ENCODE measurements at places on chromosomes 1 and 21.
A peak's percentile ranks its signal among the peaks of the same experiment; 100 is the strongest.

- DNase-seq = peak; percentile 53
Measured at GRCh38 chr1:54105736-54106269, 47.0 kb downstream of the CDCP2 start.

DNA sequence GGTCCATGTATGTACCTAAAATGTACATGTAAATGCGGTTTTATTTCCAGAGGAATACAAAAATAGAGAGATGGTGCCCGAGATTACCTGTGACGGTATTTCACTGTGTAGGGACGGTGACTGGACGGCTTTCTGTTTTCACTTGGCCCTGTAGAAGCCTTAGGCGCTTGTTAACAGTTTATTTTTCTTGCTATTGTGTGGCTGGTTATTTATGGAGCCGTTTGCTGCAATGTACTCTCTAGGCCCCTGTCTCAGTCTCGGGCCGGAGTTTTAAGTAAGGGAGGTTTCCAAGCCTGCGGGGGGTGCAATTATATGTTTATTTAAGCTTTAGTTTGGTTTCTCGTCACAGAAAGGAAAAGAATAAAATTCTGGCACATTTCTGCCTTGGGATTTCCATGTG is 413 bp downstream of the EFCAB7 start:
- DNase-seq = no peak

- no peak for DNase-seq
Measured at GRCh38 chr1:20740781-20741180, 8.3 kb upstream of the SH2D5 start.

GRCh38 chr1:196063294-196063693 is 544.9 kb downstream of the KCNT2 start:
- no peak for DNase-seq

DNA sequence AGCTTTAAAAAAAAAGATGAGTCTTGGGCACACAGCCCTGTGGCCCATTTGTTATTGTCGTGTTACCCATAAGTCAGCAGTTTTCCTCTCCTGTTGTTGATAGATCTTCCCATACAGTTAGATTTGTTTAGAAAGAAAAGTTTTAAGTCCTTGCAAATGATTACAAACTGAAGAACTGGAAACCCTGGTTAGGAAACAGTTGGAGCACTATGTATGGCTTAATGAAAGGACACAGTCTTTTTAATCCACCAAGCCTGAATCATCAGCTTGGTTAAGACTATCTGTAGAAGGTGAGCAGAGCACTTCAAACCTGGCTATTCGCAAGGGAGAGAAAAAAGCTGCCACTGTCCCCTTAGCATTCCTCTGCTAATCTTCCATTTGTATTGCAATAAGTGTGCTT is 241.0 kb downstream of the DISC1 start:
- peak; percentile 15 for DNase-seq

DNA sequence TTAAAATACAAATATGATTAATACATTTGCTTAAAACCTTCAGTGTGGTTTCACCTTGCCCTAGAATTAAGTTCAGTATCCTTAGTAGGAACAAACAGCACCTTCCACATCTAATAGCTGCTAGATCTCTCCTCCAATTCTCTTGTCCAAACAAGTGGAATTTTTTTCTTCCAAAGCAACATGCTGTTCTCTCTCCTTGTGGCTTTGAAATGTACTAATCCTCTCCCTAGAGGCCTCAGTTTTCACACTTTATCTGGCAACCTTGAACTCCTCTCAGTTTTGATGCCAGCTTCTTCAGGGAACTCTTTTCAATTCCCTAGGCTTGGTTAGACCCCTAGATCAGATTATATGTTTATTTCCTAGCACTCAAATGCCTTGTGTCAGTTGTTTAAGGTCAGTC is 87.0 kb downstream of the GLUL start:
- DNase-seq = no peak

GRCh38 chr1:229478852-229479251 is 29.3 kb downstream of the NUP133 start:
- DNase-seq = no peak

DNA sequence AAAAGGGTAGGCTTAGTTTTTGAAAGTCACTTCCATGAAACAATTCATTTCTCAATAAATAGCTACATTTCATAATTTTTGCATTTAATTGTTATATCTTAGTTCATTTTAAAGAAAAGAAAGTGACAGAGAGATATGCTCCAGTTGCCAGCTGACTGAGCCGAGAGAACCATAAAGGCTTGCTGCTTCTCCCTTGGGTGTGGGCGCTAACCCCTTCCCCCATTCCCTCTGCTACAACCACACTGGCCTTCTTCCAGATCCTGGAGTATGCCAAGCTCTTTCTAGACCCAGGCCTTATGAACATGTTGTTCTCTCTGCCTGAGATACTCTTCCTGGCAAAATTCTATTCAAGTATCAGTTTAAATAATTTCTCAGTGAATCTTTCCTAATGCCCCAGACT is 12.3 kb downstream of the SORT1 start:
- DNase-seq = no peak

DNA sequence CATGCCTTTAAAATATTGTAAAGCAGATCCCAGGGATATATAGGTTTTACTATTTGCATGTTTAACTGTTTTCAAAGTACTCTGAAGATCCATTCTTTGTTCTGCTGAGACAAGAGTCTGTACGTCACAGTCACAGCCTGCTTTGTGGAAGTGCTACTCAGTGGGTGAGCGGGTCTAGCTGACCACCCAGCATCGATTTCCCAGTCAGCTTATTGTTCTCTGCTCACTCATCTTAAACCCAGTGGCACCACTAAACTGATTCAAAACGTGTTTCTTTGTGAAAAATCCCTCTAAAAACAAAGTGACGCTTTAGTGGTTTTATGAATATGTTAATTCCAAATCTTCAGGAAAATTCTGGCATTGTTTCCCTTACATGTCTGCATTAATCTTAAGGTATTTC is 12.4 kb downstream of the PLPP3 start:
- no peak for DNase-seq

DNA sequence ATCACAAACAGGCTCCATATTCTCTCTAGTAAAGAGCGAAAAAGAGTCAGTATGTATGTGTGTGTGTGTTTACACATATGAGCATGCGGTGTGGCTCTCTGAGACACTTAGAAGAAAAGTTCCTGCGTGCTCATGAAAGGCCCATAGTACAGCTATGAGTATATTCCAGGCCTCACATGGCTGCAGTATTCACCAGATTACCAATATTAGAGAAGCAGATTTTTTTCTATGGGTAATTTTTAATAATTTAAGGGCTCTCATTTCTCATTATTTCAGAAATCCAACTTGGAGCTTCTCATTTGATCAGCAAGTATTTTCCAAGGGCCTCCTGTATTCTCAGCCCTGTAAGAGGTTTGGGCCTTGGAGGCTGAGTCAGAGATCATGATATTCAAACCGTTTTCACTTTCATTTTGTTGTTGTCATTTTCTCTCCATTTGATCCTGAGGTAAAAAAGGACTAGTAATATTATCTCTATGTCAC is 232.9 kb upstream of the SGIP1 start:
- peak; percentile 77 for DNase-seq

- DNase-seq = no peak
Measured at GRCh38 chr1:91610102-91610501, 109.5 kb downstream of the CDC7 start.

DNA sequence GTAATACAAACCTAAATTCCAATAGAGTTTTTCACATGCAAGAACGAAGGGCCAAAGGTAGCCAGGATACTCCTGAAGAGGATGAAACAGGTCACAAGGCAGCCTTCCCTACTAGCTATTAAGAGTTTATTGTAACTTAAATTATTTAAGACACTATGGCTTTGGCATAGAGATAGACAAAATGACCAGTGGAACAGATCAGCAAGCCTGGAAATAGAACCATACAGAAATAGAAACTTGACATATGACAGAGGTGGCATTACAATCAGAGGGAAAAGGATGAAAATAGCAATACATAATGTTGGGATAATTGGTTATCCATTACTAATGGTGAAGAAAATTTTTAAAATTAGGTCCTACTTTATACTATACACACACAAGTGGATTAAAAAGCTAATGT is 16.5 kb downstream of the GFI1 start:
- DNase-seq = no peak

DNA sequence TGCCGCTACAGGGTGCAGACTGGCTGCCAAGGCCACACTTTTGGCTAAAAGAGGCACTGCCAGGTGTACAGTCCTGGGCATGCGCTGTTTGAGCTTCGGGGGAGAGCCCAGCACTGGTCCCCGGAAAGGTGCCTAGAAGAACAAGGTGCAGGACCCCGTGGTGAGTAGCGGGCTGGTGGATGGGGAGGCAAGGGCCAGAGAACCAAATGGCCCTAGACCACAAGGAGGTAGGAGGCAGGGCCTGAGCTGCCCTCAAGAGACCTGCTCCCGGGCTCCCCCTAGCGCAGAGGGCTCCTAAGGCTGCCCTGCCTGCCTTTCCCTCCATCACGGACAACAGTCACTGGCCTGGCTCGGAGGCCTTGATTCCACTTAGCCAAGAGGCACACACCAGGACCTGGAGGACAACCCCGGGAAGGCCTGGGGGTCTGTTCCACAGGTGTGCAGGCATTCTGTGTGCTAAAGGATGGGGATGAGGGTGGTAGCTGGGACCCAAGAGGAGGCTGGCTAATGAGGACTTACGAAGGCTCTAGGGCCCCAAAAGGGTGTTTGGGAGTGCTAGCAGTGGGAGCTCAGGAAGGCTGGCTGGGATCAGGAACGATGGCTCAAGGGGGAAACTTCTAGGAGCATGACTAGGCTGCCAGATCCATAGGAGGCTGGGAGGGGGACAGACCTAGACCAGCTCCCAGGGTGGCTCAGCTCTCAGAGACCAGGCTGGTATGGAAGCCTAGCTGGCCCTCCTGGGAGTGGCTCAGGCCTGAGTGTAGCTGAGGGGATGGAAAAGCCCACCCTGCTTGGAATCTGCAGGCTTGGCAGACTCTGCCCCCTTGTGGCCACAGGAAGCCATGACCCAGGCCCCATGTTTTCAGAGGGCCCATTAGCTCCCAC is 742 bp downstream of the ARTN start:
- DNase-seq = peak; percentile 63

DNA sequence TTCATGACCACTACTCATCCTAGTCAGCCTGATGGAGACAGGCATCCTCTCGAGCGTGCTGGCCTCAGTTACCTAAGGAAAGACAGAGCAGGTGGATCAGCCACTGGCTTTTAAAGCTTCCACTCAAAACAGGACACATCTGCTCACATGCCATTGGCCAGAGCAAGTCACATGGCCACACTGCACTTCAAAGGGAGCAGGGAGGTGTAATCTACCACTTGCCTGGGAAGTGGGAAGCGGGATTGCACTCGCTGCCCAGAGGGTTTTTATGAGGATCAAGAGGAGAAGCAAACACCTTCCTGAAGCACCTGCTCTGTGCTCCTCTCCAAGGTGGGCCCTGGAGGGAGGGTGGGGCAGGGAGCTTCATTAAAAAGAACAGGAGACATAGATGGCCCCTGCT is 108.0 kb downstream of the TAS1R2 start:
- DNase-seq = no peak

GRCh38 chr21:28436286-28436932 is 556.3 kb downstream of the LTN1 start:
- DNase-seq = peak; percentile 59

GRCh38 chr1:229204921-229205777 is 65.8 kb upstream of the RAB4A start:
- peak; percentile 90 for DNase-seq

DNA sequence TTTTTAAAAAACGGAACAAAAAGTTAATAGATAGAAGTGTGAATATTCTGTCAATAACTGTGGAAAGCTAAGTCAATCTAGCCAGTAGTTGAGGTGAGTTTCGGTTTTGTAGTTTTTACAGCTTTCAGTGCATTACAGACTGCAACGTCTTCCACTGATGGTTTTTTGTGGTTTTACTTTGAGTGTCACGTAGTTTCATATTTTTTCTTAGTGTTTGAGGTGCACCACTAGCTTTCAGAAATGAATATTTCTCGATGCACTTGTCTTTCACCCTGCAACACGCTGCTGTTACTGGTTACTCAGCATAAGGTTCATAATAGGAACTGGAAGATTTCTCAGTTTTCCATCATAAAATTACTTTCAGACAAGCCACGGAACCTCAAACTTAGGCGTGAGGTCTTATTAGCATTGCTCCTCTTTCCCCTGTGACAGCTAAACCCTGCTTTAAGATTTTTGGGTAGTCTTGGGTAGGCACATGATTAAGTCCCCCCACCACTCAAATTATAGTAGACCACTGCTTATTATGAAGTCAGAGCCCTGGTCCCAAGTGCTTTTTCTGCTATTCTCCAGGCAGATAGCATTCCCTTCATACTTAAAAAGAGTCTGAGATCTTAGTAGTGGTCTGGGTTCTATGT is 1412.7 kb downstream of the KCNT2 start:
- DNase-seq = no peak

- peak; percentile 45 for DNase-seq
Measured at GRCh38 chr1:222914861-222915632, 100.2 kb downstream of the DISP1 start.

DNA sequence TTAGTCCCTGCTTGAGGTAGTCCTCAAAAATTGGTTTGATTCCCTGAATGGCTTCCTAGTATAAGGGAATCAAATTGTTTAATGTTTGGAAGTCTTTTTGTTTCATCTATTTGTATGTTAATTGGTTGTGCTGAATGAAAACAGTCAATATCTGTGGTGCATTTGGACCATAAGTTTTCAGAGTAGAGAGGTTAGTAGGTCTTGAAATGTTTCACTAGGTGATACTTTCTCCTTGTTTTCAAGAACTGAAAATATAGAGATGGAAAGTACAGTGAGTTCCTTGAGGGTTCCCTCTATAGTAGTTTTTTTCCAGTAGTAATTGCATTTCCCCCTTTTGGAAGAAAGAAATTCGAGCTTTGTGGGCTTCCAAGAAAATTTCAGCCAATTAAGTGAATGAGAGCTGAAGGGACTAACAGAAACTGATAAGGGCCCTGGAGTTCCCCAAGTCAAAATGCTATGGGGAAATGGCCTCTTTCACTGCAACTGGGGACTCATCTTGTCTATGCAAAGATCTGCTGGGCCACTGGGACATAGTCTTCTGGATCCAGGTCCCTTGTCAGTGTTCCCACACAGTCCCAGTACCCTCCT is 18.6 kb upstream of the CEP350 start:
- no peak for DNase-seq

- DNase-seq = no peak
Measured at GRCh38 chr1:17304151-17304825, 3.7 kb upstream of the PADI4 start.

GRCh38 chr1:19073311-19074186 is 117.1 kb upstream of the IFFO2 start:
- no peak for DNase-seq

- no peak for DNase-seq
Measured at GRCh38 chr1:242784084-242784483, 259.6 kb upstream of the PLD5 start.

DNA sequence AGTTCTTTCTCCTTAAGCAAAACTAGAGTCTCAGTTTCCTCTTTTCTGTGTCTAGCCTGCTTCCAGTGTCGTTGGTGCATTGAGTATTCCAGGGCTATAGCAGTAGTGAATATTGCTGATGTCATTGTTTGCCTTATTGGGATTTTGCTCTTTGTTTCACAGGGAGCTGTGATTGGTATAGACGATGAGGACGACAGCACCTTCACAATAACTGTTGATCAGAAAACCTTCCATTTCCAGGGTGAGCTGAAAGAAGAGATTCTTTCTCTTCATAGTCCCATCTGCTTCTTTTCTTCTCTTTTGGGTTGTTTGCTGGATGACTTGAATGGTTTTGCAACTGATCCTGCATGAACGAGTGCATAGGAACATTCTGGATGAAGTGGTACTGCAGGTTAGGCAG is 52.4 kb downstream of the OSBPL9 start:
- no peak for DNase-seq

- peak; percentile 45 for DNase-seq
Measured at GRCh38 chr21:36859744-36860501, 106.5 kb downstream of the HLCS start.

All from fibroblast of villous mesenchyme (primary cell).